CD4-positive, alpha-beta T cell treated with Interleukin-17A for 1 hour (primary cell): ENCODE measurements at places on chromosomes 1 and 21.

DNA sequence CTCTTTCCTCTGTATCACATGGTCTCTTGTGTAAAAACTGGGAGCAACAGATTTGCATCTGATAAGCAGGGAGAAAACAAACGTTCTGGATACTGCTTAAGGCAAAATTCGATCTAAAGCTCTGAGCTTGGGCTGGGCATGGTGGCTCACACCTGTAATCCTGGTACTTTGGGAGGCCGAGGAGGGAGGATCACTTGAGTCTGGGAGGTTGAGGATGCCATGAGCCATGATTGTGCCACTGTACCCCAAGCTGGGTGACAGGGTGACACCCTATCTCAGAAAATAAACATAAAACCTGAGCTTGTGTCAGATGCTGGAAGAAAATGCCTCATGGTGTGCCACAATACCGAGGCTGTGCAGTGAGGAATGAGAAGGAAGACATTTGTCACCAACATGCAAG is 73.9 kb downstream of the SCCPDH start:
- no peak for DNase-seq

- DNase-seq, result no peak
Measured at GRCh38 chr1:21326861-21327344, 36.6 kb upstream of the ECE1 start.

- no peak for DNase-seq
Measured at GRCh38 chr1:53957194-53957818, 11.2 kb downstream of the LRRC42 start.

DNA sequence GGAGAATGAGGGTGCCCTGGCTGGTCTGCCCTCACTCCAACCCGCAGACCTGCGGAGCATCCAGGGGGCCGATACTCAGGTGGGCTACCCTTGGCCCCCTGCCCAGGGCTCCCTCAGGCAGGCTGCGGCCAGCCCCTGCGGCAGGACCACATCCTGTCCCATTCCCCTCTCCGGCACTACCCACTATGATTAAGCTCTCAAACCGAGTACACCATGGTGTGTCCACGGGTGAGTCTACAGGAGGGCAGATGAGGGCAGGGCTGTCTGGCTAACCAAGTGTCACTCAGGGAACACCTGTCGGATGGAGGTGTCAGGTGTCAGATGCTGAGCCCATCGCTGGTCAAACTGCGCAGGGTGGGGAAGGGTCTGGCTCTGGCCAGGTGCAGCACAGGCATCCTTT is 47.2 kb downstream of the SLC66A1 start:
- DNase-seq, result no peak

DNA sequence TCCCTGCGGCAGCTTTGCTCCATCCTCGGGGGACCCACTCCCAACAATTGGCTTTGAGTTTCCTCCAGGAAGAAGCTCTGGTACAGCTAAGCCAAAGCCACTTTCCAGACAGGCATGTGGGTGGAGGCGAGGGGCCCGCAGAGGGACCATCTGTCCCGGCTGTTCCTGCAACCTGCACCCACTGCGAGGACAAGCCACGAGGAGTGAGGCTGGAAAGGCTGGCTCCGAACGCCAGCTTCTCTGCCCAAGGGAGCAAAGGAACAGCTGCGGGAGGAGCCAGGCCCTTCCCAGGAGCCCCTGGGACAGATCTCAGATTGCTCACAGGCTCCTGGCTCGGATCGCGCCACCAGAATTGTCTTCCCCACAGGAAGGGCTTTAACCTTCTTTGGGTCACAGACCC is 28.3 kb upstream of the PEF1 start:
- DNase-seq, result no peak

DNA sequence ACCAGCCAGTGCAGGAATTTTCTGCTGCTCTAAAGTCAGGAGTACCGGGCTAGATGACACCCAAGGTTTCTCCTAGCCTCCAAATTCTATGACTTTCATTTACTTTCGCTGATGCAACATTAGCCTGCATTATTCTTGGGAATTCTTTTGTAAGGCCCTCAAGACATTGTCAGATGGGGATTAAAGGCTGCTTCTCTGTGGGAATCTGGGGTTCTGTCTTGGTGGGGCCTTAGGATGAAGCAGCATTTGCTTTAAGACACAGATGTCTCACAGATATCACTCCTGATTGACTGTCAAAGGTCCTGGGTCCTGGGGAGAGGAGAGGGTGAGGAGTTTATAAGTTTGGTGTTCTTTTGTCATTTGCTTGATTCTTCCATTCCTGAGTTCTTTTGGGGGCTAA is 11.6 kb downstream of the PKP1 start:
- DNase-seq, result no peak

DNA sequence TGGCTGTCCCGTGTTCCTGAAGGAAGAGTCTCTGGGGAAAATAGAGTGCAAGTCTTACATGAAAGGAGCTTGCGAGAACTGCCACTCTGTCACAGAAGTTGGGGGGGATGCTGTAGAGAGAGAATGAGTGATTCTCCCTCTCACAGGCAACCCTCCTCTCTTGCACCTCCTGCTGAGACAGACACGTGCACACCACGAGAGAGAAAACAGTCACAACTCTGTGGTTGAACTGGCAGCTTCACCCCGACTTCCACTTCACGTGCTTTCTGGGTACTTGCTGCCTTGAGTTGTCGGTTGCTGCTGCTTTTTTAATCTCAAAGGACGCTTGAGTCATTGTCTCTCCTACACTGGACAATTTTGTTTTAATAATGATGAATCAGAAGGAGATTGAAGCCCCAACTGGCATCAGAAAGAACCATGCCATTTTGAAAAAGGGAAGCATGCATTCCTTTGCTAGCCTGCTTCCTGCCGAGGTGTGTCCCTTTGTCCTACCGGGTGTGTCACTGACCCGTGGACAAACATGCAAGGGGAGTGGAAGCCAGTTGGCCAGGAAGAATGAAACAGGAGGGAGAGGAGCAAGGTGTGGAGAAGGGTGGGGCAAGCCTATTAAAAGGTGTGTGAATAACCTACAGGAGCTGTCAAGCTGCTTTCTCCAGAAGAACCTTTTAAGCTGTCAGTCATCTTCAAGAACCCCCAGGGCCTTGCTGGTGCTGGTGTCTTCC is 164.2 kb downstream of the CACNA1E start:
- DNase-seq, result no peak

GRCh38 chr1:41860214-41860613 is 58.5 kb downstream of the HIVEP3 start:
- DNase-seq, result no peak

GRCh38 chr1:247332215-247332622 is 552 bp upstream of the ZNF496 start:
- DNase-seq, result peak; percentile 35

DNA sequence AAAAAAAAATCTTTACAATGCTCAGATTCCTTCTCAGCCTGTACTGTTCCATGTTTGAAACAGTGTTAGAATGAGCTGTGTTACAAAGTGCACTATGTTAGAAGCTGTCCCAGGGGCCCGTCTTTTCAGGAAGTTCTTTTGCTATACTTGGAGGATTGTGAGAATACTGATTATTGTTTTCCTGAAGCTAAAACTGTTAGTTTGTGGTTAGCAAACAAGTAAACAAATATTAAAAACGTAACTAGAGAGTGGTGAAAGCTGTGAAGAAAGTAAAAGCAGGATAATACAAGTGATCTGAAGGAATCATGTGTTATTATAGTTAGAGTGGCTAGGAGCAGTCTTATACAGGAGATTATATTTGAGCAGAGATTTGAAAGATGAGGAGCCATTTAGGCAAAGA is 35.6 kb downstream of the CAMSAP2 start:
- no peak for DNase-seq

DNA sequence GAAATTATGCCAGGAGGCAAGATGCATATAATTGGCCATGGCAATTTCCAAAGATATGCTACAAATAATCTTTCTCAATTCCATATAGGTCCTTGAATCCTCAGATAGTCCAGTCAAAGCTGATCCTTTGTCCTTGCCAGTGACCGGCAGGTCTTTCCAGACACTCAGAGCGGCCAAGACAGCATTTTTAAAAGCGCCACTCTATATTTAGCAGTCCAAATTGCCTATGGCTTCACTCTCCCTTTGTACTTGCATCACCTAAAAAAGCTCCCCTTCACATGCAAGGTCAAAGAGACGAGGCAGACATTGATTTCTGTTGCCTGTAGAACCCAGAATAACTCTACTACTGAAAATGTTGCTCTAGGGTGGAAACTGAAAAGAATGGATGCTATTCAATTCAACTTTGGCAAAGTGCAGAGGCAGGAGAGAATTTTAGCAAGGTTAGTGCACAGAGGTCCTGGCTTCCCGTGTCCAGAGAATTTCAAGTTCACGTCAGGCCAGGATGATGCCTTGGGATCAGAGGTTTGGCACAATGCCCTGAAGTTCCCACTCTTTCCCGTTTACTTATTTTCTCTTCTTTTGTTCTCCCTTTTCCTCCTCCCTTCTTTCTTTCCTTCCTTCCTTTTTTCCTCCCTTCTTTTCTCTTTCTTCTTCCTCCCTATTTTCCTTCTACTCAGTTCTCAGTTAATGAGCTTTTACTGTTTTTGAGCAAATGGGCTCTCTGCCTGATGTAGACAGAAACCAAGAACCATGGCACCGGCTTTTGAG is 108.5 kb downstream of the KCNK1 start:
- DNase-seq, result no peak
